ENCODE measurements at places on chromosomes 3 and 15. TPM values are rescaled to one million over a fixed set of nuclear protein-coding genes. Genes with fewer than 3 reads are reported as not detected.

GRCh38 chr15:72859757-72860145 lies 76.2 kb upstream of the ADPGK start:
- DNase-seq: no peak

GRCh38 chr15:83850501-83851245 lies 196.8 kb downstream of the ADAMTSL3 start:
- DNase-seq: no peak

DNA sequence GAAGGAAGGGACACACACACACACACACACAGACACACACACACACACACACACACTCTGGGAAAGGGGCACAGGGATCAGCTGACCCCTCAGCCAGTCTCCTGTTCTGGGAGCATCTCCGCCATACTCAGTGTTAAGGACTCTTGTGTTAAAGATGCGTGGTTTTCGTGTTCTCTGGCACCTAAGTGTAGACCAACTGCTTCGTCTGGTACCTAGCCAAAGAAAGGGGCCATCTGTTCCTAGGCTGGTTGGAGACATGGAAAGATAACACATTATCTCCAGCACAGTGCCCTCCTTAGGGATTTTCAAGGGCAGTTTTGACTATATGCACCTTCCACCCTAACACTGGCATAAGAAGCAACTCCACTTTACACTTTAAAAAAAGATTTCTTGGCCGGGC lies 65.1 kb downstream of the EPHB1 start:
- no peak for DNase-seq

- no peak for DNase-seq
Measured at GRCh38 chr3:18812316-18812715, 336.0 kb upstream of the KCNH8 start.

Gene ISL2
- total RNA-seq: 11.0 TPM

- DNase-seq: no peak
Measured at GRCh38 chr15:43518197-43518761, 871 bp downstream of the MAP1A start.
